GM23338 (cell line): ENCODE measurements at places on chromosomes 11 and 22. TPM values are rescaled to one million over a fixed set of nuclear protein-coding genes. Genes with fewer than 3 reads are reported as not detected.

The ARCN1 gene
- total RNA-seq = 106 and 109 TPM in 2 replicates

The PHOX2A gene
- not detected in 2 replicates for total RNA-seq

The EFCAB6 gene
- 1.8 and 1.9 TPM in 2 replicates for total RNA-seq

The CRYBA4 gene
- total RNA-seq = 1.7 TPM in 1 of 2 replicates, not detected in the other

The MS4A15 gene
- not detected in 2 replicates for total RNA-seq

The RTCB gene
- 99.0 and 106 TPM in 2 replicates for total RNA-seq

The NPAS4 gene
- total RNA-seq = 0.35 and 0.97 TPM in 2 replicates

The SLC22A6 gene
- total RNA-seq = not detected in 2 replicates

DNA sequence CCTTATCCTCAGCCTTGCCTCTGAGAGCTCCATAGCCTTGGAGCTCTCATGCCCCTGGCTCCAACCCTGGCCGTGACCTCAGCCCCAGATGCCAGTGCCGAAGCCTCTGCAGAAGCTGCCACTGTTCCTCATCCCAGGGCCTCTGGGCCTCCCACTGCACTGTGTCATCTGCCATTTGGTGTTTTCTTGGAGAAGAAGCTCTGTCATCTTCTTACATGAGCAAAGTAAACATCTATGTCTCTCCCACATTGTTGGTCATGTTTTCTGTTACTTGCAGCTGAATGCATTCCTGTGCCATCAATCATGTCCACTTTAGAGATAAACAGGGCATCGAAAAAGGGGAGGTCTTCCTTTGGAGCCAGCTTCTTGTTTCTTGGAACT is 45.0 kb upstream of the FTH1 start:
- no peaks in the 10 kb centered on the region for H3K4me1 ChIP-seq
- H3K36me3 ChIP-seq = no peaks in the 10 kb centered on the region
- no peak overlapping the region for H3K4me3 ChIP-seq
- no peaks in the 10 kb centered on the region for H3K27me3 ChIP-seq

GRCh38 chr11:78925387-78925786 is 350.7 kb upstream of the NARS2 start:
- H3K27me3 ChIP-seq = peaks cover 42% of the 10 kb centered on the region
- peaks cover 28% of the 10 kb centered on the region for H3K4me1 ChIP-seq
- H3K4me3 ChIP-seq = no peak overlapping the region
- no peak overlapping the region for H3K27ac ChIP-seq
- no peaks in the 10 kb centered on the region for H3K36me3 ChIP-seq

DNA sequence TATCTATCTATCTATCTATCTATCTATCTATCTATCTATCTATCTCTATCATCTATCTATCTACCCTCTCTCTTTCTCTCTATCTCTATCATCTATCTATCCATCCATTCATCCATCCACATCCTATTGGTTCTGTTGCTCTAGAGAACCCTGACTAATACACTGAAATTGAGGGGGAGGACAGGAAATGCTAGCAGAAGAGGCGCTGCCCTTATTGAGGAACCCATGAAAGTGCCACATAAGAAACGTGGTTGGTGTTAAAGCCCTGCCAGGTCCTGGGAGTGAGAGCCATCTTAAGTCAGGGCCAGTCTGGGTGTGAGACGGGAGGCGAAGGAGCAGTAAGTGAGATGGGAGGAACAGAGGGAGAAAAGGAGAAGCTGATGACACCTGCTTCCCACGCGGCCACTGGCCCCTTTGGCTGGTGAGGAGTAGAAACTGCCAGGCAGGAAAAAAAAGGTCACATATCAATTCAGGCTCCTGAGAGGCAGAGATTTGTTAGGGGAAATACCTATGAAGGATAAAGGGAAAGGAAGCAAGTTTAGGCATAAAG is 87.9 kb upstream of the PLET1 start:
- no peak overlapping the region for H3K4me3 ChIP-seq
- no peaks in the 10 kb centered on the region for H3K27me3 ChIP-seq
- no peaks in the 10 kb centered on the region for H3K4me1 ChIP-seq
- DNase-seq = no peak

DNA sequence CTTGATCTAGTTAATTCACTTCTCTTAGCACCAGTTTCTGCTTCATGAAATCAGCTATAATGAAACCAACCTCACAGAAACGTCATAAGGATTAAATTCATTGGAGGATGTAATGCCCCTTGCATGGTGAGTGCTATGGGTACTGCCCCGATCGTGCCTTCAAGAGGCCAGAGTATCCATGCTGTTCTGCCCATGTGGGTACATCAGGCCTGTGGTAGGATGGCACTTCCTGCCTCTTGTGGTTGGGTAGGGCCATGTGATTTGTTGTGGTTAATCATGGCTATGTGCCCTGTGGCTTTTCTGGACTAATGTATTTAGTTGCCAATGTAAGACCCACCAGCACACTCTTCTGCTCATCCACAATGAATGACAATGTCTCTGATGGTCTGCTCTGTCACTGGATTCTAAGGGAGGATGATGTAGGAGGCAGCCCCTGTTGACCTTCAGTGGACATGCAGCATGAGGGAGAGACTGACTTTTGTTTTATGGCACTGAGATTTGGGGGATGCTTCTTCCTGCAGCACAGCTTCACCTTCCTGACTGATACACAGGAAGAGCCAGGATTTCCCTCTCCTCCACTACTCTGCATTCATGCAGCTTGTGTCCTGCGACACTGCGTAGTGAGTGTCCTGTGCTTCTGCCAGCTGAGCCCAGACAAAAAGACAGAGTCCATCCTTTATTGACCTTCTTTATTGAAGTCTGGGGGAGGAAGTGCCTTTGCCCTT is 66.2 kb downstream of the DHCR7 start:
- no peaks in the 10 kb centered on the region for H3K27me3 ChIP-seq
- DNase-seq = no peak
- no peaks in the 10 kb centered on the region for H3K4me1 ChIP-seq
- H3K27ac ChIP-seq = no peak overlapping the region

- H3K36me3 ChIP-seq = no peaks in the 10 kb centered on the region
- H3K4me1 ChIP-seq = peaks cover 4% of the 10 kb centered on the region; the same call in 1 of the 2 replicates
- no peak for DNase-seq
- no peaks in the 10 kb centered on the region for H3K27me3 ChIP-seq
- H3K4me3 ChIP-seq = no peak overlapping the region
Observed at GRCh38 chr11:27930946-27931345, 177.0 kb downstream of the KIF18A start.

DNA sequence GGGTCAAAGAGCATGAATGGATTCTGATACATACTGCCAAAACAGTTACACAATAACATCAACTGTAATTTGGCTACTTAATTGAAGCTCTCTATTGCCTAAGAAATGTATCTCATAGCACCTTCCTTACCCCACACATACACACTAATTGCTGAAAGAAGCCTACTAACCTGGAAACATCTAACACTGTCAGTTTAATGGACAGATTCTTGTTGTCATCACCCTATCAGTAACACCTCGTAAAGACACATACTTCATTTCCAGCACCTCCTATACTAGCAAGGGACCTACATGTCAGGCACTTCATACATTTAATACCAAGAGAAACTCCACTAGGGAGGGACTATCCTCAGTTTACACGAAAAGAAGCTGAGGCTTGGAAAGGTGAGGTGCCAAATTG is 9.9 kb downstream of the NAP1L4 start:
- H3K36me3 ChIP-seq = peaks cover 18% of the 10 kb centered on the region; the same call in 1 of the 2 replicates
- no peak for DNase-seq
- no peak overlapping the region for H3K4me3 ChIP-seq

GRCh38 chr22:20015971-20016733 is 471 bp downstream of the ARVCF start:
- H3K27ac ChIP-seq = no peak overlapping the region
- H3K27me3 ChIP-seq = peaks cover 46% of the 10 kb centered on the region
- peak; percentile 76 for DNase-seq
- H3K4me3 ChIP-seq = peak overlapping the region; percentile 87
- peaks cover 10% of the 10 kb centered on the region; the same call in 1 of the 2 replicates for H3K4me1 ChIP-seq

DNA sequence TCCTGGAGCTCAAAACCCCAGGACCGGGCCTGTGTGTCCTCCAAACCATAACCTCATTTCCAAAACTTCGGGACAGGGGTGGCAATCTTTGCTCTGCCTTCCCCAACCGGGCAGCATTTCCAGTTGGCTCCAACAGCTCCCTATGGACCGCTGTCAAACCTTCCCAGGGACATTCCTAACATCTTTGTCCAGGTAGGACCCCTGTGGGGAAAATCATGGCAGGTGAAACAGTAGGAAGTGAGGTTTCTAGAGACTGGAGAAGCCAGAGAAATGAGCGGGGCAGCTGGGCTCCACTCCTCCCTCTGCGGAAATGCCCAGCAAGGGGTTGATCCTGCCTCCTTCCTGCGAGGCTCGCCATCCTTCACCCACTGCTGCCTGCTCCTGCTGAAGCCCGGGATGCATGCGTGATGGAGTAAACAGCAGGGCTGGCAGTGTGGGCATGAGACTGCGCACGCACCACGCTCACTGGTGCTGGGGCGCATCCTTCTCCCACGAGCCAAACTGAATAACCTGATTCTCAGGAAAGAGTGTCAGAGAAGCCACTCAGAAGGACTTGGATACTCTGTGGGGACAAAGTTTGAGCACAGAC is 136.4 kb downstream of the BUD13 start:
- no peak overlapping the region for H3K27ac ChIP-seq
- peak; percentile 38 for DNase-seq
- no peaks in the 10 kb centered on the region for H3K27me3 ChIP-seq

- H3K4me1 ChIP-seq = peaks cover 65% of the 10 kb centered on the region
- peak overlapping the region; percentile 93 for H3K4me3 ChIP-seq
- no peaks in the 10 kb centered on the region for H3K27me3 ChIP-seq
- DNase-seq = no peak
- no peaks in the 10 kb centered on the region for H3K36me3 ChIP-seq
- H3K27ac ChIP-seq = peak overlapping the region; percentile 80
Observed at GRCh38 chr11:63843041-63843440, 4.1 kb downstream of the MARK2 start.

GRCh38 chr11:33177676-33178336 is 16.5 kb upstream of the CSTF3 start:
- H3K27me3 ChIP-seq = no peaks in the 10 kb centered on the region
- H3K27ac ChIP-seq = peak overlapping the region; percentile 74
- H3K4me3 ChIP-seq = peak overlapping the region; percentile 18; the same call in 1 of the 2 replicates
- DNase-seq = peak; percentile 55

GRCh38 chr11:116707746-116708145 is 65.0 kb downstream of the BUD13 start:
- peak overlapping the region; percentile 46; the same call in 1 of the 2 replicates for H3K4me3 ChIP-seq
- H3K27me3 ChIP-seq = peaks cover 39% of the 10 kb centered on the region
- no peak overlapping the region for H3K27ac ChIP-seq
- H3K4me1 ChIP-seq = peaks cover 30% of the 10 kb centered on the region

- H3K36me3 ChIP-seq = no peaks in the 10 kb centered on the region
- H3K4me1 ChIP-seq = 0 out of 2 replicates have a peak, but pooled peaks cover 4% of the 10 kb centered on the region
- no peak overlapping the region for H3K4me3 ChIP-seq
- no peak overlapping the region for H3K27ac ChIP-seq
Observed at GRCh38 chr11:18754308-18754707, 28.3 kb upstream of the IGSF22 start.

DNA sequence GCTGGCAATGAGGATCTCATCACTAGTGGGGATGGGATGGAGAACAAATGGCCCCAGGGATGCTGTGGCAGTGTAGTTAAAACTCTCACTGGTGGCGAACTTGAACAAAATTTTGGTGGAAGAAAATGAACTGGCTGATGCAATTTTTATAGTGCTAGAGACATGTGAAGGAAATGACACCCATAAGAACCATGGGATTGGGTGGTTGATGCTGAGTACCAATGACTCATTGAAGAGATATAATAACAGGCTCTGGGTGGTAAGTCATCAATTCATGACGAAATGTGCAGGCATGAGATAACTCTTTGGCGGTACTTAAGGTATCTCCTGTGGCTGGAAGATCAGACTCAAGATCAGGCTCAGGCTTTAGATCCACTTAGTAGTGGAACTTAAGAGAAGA is 172.9 kb upstream of the DDI1 start:
- H3K4me1 ChIP-seq = peaks cover 4% of the 10 kb centered on the region; the same call in 1 of the 2 replicates
- no peaks in the 10 kb centered on the region for H3K36me3 ChIP-seq
- DNase-seq = no peak
- H3K27ac ChIP-seq = no peak overlapping the region
- no peaks in the 10 kb centered on the region for H3K27me3 ChIP-seq
- H3K4me3 ChIP-seq = no peak overlapping the region

GRCh38 chr22:46732041-46732379 is 6.0 kb downstream of the CERK start:
- H3K36me3 ChIP-seq = no peaks in the 10 kb centered on the region
- H3K4me3 ChIP-seq = no peak overlapping the region
- no peak overlapping the region for H3K27ac ChIP-seq
- peaks cover 16% of the 10 kb centered on the region for H3K4me1 ChIP-seq
